Left renal pelvis (tissue), 4 donors: ENCODE measurements at places on chromosomes 7 and 10.

DNA sequence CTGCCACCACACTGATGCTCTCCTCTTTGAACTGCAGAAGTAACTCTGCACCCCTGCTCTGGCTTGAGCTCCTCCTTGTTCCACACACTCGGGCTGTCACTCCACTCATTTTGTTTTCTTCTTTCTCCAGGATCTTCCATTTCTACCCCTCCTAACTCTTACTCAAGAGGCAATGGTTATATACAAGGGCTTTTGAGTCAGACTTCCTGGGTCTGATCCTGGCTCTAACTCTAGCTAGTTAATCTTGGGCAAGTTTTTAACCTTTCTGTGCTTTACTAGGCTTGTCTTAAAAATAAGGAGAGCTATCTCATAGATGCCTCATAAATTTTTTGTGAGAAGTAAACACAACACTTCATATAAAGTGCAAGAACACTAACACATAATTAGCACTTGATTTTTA lies 45.3 kb upstream of the GNAI1 start:
- DNase-seq, result no peak

- DNase-seq, result no peak
Measured at GRCh38 chr7:113698556-113699220, 220.1 kb downstream of the PPP1R3A start.

DNA sequence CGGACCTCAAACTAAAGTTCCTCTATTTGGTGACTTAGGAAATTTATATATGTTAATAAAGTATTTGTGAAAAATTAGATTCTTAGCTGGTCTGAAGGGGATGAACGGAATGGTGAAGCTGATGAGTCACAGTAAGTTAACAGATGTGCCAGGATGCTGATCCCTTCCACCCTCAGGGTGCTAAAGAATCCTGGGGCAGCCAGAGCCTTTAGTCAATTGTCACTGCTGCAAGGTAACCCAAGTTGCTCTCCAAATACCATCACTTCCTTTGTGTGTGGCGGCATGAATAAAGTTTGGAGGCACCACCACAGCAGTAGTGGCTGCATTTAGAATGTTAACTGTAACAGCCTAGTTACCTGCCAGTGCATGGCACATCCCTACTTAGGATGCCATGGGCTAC lies 222.6 kb upstream of the PPP1R3A start:
- no peak for DNase-seq

DNA sequence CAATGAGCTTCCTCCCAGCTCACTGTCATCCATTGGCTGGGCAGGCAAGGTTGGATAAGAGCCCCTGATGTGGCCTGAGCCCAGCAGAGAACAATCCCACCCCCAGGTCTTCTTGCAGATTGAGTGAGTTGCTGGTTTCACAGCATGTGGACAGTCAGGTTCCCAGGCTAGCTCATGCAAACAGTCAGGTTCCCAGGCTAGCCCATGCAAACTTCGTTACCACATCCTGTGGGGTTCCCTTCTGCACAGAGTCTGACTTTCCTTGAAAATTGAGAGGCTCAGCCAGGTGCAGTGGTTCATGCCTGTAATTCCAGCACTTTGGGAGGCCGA lies 67.1 kb downstream of the TMEM130 start:
- no peak for DNase-seq

DNA sequence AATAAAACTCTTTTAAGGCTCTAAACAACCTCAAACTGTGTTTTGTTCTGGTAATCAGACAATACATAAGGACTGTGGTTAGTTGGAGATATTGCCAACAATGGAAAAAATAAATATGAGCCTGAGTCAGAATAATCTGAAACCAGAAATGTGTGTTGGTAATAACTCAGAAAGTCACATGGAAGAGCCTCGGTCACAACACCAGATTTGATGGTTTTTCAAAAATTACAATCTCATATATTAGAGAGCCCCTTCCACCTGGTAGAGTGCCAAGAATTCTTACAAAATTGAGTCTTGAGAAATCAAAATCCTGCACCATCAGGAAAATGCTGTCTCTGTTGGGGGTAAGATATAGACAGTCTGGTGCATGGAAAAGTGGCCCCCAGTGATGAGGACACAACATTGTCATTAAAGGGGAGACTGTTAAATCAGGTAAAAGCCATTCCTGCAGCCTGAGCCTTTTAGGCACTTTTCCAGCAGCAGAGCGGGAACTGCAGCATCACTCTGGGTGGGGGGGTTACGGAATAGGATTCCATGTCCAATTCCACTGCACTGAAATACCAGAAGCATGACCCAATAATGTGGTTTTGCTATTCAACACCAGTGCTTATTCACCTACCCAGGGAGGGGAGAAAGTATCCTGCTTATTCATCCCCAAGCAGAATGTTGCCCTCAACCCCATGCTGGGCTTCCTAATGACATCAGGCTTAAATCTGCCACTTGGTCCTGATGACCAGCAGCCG lies 9.5 kb upstream of the ADAM12 start:
- DNase-seq, result no peak

DNA sequence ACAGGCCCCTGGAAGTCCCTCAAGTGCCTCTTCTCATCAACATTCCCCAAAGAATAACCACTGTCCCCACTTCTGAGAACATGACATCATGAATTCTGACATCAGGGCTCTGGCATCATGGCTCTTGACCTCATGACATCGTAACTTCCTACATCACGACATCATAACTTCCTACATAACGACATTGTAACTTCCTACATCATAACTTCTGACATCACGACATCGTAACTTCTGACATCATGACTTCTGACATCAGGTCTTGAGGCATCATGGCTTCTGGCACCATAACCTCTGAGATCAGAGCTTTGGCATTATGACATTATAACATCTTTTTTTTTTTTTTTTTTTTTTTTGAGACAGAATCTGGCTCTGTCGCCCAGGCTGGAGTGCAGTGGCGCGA lies 66.7 kb upstream of the FAM20C start:
- no peak for DNase-seq

GRCh38 chr10:94465684-94466083 lies 63.3 kb downstream of the TBC1D12 start:
- DNase-seq, result no peak
